ENCODE measurements at places on chromosomes 3 and 15. TPM values are rescaled to one million over a fixed set of nuclear protein-coding genes. Genes with fewer than 3 reads are reported as not detected.

Gene TMEM207
- not detected for total RNA-seq

Gene CIB2
- total RNA-seq, result 0.55 TPM

DNA sequence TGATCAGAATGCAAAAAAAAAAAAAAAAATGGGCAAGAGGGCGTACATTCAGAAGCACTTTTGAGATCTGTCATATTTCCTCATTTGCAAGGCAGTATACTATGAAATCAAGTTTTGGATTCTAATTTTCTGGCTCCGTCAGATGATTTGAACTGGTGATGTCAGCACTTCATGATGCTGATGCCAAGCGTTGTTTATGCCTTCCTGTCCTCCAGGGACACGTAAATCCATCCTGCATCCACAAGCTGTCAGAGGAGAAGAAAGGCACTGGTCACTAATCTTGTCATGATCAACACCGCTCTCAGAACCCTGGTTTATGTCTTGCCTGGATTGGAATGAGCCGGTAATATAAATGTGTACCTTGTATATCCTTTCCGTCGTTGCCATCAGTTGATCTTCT, 152.1 kb upstream of the EPHA3 start:
- DNase-seq, result no peak

GRCh38 chr3:79973917-79974595, 206.3 kb upstream of the ROBO1 start:
- DNase-seq, result no peak

Gene MUSTN1
- total RNA-seq, result not detected

Gene SYNPR
- total RNA-seq, result not detected

DNA sequence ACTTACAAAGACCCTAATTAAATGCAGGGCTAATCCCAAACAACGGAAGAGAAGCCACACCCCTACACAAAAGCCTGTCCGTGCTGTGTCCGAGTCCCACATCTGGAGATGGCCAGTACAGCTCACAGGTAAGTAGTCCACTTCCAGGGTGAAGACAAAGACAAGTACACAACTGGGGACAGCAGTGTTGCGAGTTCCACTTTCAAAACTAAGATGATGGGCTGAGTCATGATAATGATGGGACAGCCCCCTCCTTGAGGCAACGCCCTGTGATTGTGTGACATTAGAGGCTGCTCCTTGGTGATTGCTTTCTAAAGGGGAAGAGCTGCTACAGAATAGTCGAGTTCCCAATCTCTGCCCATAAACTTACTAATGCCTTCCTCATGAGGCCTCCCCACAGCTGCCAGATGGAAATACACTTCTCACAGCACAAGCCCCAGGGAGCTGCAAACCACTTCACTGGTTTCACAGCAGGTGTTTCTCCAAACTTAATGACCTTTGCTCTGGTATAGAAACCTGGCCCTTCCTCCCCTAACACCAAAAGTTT, 27.6 kb downstream of the RFT1 start:
- DNase-seq, result peak; percentile 71

GRCh38 chr3:48628277-48629017, 6.8 kb downstream of the SLC26A6 start:
- no peak for DNase-seq

GRCh38 chr3:67605377-67605776, 49.0 kb downstream of the SUCLG2 start:
- no peak for DNase-seq

DNA sequence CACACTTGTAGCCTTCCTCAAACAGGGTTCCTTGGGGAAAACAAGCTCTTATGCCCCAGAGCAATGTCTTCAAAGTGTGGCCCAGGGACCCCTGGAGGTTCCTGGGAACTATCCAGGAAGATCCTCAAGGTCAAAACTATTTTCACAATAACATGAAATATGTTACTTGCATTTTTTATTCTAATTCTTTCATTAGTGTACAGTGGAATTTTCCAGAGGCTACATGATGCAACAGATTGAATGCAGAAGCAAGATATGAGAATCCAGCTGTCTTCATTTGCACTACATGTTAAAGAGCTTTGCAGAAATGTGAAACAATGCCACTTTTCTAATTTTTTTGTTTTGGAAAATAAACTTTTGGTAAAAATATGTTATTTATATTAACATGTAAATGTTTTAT, 190.9 kb downstream of the SLC9A9 start:
- DNase-seq, result no peak
